ENCODE measurements at places on chromosomes 11 and 22. TPM values are rescaled to one million over a fixed set of nuclear protein-coding genes. Genes with fewer than 3 reads are reported as not detected.

BCO2 gene
- total RNA-seq = 151 TPM

DNA sequence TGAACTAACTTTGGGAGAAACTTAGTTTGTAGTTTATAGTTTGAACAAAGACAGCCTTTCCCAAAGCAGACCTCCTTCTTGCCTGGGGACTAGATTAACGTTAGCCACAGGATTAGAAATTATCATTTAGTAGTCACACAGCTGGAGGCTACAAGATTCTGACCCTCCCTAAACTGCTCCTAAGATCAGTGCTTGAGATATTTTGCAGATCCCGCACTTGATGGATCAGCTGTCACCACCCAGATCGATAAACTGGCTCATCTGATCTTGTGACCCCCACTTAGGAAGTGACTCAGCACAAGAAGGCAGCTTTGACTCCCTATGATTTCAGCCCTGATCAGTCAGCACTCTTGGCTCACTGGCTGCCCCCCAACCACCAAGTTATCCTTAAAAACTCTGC lies 1.6 kb downstream of the SLC22A24 start:
- DNase-seq = no peak

DNA sequence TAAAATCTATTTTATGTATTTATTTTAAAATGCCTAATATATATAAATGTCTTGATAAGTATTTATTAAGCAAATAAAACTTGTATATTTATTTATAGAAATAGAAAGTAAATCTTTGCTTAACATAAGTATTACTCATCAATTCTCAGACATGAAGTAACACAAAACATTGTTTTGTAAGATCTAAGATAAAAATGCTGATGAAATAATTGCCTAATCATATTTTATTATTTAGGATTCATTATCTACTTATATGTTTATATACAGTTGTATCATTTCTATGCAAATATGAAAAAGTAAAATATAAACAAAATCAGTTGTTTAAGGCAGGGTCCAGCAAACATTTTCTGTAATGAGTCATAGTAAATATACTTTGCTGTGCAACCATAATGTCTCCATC lies 507.8 kb upstream of the CNTN5 start:
- DNase-seq = no peak

GRCh38 chr11:2564008-2564530 lies 119.3 kb downstream of the KCNQ1 start:
- DNase-seq = no peak

GRCh38 chr11:117806846-117807245 lies 9.8 kb upstream of the DSCAML1 start:
- DNase-seq = no peak

SERPINH1 gene
- total RNA-seq = 54.0 TPM

PRODH gene
- total RNA-seq = 11.9 TPM

- DNase-seq = no peak
Measured at GRCh38 chr11:94519478-94520084, 7.3 kb downstream of the C11orf97 start.

- peak; percentile 55 for DNase-seq
Measured at GRCh38 chr22:29480512-29481264, 670 bp downstream of the NEFH start.

DNA sequence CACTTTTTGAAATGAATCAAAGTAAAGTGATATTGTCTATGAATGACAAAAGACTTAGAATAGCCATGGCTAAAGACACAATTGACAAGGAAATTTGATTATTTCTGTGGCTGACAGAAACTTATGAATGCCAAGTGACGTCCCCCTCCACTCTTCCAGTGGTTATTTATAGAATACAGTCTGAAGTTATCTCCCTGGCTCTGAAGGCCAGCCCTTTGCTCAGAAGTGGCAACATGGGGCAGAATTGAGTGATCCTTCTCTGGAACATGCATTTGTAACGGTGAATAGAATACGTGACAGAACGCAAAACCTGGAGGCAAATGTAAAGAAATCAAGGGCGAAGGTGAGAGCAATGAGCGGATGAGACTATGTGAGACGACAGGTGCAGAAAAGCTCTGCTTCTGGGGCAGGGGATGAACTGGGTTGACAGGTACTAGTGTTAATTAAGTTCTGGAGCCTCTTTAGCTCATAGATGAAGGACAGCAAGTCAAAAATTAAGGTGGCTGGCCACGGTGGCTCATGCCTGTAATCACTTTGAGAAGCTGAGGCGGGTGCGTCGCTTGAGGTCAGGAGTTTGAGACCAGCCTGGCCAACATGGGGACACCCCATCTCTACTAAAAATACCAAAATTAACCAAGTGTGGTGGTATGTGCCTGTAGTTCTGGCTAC lies 585.7 kb upstream of the B3GAT1 start:
- DNase-seq = no peak

- peak; percentile 58 for DNase-seq
Measured at GRCh38 chr11:46120346-46121300, 631 bp downstream of the PHF21A start.

GRCh38 chr22:20017622-20017958 lies 967 bp upstream of the ARVCF start:
- no peak for DNase-seq

- no peak for DNase-seq
Measured at GRCh38 chr11:100294748-100295147, 392.3 kb upstream of the ARHGAP42 start.

GUCD1 gene
- total RNA-seq = 291 TPM

- DNase-seq = peak; percentile 16
Measured at GRCh38 chr11:203945-204586, 3.1 kb downstream of the BET1L start.
